ENCODE measurements at places on chromosomes 2 and 18.

- DNase-seq = no peak
Observed at GRCh38 chr2:52518678-52519077, 1248.9 kb upstream of the CHAC2 start.

DNA sequence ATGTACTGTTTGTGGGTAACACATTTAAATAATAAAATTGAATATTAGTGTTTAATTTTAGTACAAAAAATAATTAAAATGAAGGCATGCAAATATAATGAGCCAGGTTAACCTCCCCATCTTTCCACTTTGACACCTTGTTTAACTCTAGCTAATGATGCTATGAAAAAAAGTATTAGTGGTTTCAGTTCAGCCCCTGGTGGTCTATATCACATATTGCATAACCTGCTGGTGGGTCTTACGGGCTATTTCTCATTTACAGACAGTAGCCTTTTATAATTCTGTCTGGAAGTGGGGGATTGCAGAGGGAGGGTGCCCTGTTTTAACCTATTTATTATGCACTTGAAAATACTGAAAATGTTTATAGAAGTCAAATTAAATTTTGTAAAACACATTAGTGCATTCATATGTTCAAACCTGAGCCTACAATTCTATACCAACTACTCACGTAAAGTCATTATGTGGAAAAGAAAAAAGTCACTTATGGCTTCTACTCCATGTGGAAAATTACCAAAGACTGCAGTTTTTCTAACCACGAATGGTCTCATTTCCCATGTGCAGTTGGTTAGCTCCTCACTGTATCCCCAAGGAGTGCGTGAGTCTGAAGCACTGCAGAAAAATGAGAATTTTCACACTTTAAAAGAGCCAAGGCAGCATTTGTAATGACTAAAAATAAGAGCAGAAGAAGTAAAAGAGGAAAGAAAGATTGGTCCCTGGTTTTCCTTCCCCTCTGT is 381.0 kb downstream of the MTX2 start:
- DNase-seq = no peak

DNA sequence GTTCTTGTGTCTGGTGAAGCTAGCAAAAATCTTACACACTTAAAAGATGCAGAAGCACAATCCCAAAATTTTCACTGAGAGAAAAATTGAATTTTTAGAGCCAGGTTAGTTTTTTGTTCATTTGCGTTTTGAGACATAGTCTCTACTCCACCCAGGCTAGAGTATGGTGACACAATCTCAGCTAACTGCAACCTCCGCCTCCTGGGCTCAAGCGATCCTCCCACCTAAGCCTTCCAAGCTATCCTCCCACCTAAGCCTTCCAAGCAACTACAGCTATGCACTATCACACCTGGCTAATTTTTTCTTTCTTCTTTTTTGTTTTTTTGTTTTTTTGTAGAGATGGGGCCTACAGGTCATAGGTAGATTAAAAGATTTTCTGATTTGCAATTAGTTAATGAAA is 113.1 kb upstream of the RAB6C start:
- DNase-seq = no peak

DNA sequence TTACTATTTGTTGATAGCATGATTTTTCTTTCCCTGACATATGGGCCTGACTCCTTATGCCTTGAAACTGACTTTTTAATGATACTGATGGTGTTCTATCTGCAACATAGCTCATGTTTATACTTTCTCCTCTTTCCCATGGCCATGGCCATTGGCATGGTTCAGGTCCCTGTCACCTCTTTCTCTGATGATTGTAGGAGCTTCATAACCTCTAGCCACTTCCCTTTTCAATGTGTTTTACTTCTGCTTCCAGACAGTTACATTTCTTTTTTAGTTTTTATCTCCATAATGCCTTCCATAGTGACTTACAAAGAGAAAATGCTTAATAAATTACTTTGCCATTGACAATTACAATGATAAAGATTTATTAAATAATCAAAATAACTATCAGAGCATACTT is 177.9 kb upstream of the SETBP1 start:
- DNase-seq = no peak

DNA sequence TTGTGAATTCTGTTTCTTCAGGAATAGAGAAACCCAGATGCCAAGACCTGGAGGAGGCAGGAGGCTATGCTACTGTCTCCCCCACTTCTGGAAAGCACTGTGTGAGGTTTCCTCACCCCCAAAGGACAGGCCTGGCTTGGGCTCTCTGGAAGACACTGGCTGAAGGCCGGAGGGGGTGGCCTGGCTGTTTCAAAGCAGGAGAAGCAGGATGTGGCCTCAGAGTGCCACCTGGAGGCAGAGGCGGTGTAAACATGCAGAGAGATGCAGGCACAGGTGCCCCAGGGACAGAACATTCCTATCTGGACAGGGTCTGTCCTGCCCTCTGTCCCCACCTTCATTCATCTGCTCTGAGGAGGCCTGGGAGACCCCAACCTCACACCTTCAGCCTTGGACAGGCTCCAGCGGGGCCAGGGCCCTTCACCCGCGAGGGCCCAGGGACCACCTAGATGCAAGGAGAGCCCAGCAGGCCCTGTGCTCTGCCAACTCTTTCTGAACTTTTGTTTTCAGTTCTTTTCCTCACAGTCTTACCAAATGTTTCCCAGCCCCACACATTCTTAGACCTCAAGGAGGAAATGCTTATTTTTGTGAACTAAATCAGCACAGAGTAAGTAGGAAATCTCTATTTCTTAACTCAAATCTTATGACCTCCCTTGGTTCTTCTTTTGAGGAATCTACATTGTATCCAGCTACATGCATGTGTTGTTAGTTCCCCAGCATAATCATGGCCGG is 79.2 kb downstream of the LONRF2 start:
- DNase-seq = peak; percentile 39

- DNase-seq = no peak
Observed at GRCh38 chr2:234451852-234452625, 44.8 kb downstream of the ARL4C start.

DNA sequence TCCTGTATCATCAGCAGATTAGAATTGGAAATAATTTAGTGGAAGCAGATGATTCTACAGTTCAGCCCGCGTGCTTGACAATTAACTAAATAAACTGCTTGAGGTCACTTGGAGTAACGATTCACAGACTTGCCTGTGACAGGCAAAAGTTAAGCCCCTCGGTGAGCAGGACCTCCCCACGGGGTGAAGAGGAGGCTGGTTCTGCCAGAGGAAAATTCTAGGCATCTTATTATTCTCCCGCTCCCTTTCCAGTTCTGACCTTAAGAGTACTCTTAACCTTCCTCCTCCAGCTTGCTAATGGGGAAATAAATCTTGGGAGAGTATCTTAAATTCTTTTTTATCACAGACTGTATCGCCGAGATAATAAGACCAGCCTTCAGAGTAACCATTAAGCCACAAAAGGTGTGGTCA is 169.7 kb upstream of the SMAD2 start:
- no peak for DNase-seq

- no peak for DNase-seq
Observed at GRCh38 chr2:24920809-24921441, 888 bp upstream of the ADCY3 start.

DNA sequence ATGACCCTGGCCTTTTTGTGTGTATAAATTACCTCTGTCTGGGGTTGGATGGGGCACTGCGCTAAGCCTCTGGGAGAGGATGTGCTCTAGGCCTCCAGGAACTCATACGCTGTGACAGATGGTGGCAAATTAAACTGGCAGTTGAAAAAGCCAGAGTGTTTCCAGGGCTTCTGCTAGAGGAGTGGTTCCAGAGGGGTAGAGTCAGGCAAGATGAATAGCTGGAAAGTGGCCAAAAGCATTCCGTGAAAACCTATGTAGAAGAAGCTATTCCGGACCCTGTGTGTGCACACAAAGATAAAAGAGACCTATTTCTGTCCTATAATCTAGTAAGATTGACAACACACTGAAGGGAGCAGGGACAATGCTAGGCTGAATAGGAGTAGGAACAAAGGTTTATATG is 84.8 kb downstream of the ACTR3 start:
- DNase-seq = no peak

DNA sequence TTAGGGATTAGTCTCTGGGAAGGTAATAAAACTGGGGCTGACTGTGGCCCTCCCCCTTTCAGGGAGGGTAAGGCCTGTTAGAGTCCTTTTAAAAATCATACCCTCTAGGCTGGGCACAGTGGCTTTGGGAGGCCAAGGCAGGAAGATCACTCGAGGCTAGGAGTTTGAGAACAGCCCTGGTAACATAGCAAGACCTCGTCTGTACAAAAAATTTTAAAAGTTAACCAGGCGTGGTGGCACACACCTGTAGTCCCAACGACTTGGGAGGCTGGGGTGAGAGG is 118.7 kb downstream of the STPG4 start:
- DNase-seq = no peak
